Fibroblast of skin of back (primary cell): ENCODE measurements at places on chromosomes 3 and 15.

- peak; percentile 50 for DNase-seq
Measured at GRCh38 chr3:188559072-188559429, 405.1 kb downstream of the LPP start.

DNA sequence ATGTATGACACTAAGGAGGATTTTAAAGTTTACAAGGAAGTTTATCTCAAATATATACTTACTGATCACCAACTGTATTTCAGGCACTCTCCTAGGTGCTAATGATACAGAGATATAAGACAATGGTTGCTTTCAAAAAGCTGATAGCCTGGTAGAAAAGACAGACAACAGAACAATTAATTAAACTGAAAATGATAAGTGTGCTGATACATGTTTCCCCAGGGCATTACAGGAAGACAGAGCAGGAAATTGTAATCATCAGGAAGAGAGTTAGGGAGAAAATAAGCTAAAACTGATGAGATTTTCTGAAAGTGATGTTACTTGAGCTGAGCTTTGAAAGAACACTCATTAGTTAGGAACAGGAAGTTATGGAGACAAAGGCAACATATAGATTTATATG, 229.7 kb downstream of the RSRC1 start:
- DNase-seq, result no peak

DNA sequence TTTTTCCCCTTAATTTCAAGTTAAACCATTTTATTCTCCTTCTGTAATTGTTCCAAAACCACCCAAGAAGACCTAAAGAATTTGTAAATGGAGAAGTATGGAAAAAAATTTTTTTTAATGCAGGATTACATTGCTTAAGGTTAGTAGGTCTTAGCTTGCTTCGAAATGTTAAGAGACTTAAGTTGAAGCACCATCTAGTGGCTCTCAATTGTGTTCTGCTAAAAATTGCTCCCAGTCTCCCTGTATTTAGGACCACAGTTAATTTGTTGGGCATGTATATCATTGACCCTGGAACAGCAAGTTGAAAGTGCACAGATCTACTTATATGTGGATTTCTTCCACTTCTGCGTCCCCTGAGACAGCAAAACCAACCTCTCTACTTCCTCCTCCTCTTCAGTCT, 32.4 kb downstream of the CD200R1L start:
- peak; percentile 82 for DNase-seq

DNA sequence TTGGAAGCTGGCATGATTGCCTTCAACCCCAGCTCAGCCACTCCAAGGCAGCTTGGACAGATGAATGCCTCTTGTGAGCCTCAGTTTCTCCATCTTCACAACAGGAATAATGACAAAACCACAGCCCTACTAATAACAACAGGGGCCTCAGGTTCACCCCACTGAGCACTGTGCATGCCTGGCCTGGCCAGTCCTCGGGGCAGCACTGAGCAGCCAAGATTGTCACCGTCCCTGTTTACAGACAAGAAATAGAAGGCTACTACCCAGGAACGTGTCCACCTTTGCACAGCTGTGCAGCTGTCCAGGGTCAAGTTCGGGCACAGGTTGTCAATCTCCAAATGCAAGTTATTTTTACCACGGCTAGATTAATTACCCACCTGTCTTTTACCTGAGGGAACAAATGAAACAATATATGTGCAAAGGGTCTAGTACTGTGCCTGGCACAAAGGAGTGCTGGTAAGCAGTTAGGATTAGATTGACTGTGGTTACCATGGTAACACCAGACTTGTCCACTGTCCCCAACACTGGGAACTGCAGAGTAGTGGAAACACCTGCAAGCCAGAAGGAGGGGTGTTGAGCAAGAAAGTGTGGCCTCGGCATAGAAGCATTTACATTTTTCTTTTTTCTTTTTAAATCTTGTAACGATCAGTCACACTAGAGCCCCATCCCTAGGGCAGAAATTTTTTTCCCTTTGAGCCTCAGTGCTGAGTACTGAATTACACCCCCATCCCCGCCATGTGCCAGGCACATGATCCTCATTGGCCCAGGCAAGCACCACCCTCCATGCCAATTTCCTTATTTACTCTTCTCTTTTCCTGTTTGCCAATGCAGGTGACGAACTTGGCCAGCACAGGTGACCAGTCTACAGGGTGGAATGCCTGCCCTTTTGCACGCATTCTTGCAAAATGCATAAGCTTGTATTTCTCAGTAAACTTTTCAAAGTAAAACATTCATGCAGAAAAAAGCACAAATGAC, 66.3 kb upstream of the SLC6A6 start:
- DNase-seq, result no peak

DNA sequence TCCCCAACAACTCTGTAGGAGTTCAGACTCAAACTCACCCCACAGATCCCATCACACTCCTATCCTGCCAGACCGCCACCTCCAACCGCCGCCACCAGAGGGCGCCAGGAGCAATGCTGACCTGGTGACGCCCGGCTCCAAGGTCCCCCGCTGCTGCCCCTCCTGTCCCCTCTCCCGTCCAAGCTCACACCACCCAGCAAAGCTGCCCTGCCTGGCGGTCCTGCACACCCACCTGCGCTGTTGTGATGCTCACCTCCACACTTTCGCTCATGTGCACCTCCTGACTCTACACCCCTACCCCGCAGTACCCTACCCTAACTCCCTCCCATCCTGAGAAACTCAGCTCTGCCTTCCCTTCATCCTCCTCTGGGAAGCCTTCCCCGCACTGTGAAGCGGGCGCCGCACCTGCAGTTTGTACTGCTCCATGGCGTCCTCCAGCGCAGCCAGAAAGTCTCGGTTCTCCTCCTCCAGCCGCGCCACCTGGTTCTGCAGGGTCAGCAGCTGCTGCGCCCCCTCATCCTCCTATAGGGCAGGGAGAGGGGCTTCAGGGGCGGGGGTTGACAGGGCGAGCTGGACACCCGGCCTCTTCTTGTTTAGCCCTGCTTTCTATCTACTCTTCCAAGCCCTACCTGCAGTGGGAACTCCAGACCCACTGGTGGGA, 7.9 kb downstream of the KIF7 start:
- DNase-seq, result peak; percentile 48

- DNase-seq, result no peak
Measured at GRCh38 chr3:11619946-11620652, 23.6 kb downstream of the VGLL4 start.

DNA sequence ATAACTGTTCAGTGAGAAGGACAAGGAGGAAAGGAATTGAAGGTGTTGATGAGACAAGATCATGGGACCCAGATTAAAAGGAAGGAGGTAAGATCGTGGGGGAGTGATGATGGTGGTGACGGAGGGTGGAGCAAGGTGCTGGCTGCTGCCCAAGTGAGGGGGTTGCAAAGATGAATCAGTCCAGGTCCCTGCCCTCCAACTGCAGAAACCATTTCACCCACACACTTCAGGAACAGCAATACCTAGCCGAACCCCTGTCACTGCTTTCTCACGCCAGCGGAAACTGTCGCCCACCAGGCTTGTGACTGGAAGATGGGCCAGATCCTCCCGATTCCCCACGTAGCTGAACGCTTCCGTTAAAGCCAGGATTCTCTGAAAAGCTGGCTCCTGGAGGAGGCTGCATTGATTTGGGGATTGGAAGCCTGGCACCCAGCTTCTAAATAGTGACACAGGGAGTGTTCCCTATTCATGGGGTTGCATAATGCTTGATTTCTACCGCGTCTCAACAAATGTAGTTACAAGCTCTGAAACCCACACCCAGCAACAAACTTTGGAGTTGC, 3.2 kb upstream of the LSG1 start:
- DNase-seq, result no peak

DNA sequence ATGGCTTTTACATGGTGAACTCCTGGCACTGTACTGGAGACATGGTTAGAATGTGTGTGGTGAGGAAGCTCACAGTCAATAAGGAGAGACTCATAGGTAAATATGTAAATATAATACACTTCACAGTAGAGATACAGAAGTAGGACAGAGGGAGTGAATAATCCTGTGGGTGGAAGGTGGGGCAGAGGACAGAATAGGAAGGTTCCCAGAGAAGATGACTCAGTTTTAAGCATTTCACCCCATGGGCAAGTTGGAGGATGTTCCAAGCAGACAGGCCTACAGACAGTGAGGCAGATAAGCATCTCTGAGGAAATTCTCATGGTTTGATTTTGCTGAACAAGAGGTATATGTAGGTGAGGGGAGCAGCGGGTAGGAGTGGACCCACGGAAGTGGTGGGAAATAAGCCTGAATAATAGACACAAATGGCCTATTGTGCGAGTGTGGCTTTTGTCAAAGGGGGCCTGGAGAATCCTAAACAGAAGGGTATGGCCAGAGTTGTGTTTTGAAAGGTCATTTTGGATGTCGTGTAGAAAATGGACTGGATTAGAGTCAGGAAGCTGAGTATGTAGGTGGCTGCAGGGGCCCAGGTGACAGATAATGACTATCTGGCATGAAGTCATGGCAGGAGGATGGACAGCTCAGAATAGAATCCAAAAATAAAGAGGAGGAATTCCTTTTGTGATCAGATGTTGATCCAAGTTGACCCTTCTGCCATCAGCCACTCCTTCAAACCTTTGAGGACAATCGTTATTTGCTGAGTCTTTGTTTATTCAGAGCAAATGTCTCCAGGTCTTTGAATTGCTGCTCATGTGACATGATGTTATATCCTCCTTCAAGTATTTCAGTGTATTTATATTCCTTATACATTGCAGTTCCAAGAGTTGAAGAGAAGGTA, 97.3 kb upstream of the THRB start:
- peak; percentile 63 for DNase-seq
